Stimulated activated CD8-positive, alpha-beta memory T cell treated with anti-CD3 and anti-CD28 coated beads, Interleukin-15, amount 100 ng/mL, for 48 hours (primary cell): ENCODE measurements at places on chromosomes 5 and 9.

DNA sequence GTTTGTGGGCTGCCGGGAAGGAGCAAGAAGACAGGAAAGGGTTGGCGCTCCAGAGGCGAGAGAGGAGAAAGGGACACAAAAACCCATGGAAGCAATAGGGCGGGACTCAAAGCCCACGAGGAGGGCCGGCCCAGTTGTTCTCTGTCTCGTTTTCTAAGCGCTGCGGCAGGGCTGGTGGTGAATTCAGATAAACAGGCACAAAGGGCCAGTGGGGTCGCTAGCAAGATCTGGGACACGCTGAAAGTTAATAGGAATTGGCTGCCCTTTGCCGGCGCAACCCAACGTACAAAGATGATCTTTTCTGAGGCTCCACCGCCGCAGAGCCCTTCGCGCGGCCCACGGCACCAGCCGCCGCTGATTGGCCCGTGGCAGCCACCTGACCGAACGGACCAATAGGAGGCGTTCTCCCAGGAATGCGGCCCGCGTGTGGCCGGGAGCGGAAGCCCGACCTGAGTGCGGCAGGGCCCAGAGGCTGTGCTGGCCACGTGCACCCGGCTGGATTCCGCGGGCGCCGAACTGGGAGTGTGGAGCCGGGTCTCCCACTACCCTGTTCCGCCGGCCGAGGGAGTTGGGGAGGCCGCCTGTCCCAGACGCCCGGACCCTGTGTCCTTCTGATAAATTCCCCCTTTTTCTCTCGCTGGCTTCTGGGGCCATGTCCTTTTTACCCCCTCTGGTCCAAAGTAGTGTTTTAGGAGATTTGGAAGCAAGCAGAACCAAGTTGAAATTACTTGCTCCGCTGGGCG lies 16.8 kb upstream of the NSD1 start:
- peak; percentile 79 for DNase-seq

- DNase-seq = no peak
Measured at GRCh38 chr5:113527746-113528145, 14.3 kb downstream of the YTHDC2 start.

GRCh38 chr5:148457183-148457620 lies 73.4 kb downstream of the FBXO38 start:
- no peak for DNase-seq

DNA sequence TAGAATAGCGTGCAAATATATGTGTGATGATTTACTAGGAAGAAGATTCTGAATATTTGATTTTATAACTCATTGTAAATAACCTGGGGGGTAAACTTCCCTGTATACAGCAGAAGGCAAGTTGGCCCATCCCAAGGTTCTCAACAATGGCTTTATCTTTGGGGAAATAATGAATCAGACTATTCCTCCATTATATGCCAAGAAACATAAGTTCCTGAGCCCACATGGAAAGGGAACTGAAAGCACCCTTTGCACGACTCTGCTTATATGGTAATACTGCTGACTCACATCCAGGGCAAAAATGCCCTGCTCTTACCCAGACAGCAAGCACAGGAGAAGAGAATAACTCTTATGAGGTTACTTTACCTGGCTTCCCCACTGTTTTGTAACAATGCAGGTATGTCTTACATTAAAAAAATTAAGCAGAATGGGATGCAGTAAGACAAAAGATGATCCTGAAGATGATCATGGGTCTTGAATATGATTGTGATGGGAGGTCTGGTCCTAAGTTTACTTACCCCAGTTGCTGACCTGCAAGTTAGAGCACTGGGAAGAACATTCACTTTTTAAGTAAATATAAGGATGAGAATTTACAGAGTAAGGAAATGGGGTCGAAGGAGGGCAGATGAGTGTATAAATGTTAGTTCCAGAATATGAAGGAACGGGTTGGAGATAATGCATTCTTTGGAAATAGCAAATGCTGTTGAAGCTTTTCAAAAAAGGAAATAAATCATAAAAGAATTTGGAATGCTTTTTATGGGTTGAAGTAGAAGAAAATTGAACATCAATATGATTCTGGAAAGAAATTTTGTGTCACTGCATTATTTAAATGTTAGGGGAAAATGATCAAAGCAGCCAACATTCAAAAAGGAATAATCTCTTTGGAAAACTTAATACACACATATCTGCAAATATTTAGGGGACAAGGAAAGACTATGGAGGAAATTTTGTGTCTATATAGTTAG lies 428.4 kb upstream of the MPDZ start:
- DNase-seq = no peak

DNA sequence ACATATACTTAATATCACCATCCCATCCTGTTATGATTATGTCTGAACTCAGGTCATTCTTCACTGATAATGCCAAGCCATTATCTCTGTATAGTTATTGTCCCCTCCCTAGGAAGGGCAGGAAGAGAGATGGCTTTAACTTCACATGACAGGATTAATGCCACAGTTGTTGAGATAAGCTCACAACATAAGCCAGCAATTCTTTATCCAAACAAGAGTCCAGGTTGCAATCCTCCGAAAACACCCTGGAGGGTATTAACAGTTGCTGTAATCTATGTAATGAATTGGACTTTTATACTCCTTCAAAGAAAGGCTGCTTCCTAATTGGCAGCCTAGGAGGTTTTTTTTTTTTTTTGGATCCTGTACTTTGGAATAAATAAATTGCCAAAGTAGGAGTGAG lies 779.4 kb downstream of the SEMA5A start:
- no peak for DNase-seq

GRCh38 chr9:129412814-129413536 lies 207.9 kb downstream of the C9orf50 start:
- DNase-seq = peak; percentile 11

DNA sequence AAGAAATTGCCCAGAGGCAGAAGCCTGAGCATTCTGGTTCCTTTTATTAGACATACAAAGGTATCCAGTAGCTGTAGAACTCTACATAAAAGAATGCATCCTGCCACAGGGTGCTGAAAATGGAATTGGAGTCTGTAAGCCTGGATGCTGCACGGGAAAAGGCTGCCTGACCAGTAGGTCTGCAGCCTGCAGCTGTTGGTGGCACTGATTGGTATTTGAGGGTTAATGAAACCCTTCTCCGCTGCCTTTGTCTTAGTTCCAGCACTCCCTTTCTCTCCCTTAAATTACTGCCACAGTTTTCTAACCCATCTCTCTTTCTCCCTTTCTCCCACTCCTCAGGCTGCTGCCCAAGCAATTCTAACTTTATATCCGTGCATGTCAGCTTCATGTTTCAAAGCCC lies 64.7 kb downstream of the BRINP1 start:
- no peak for DNase-seq

DNA sequence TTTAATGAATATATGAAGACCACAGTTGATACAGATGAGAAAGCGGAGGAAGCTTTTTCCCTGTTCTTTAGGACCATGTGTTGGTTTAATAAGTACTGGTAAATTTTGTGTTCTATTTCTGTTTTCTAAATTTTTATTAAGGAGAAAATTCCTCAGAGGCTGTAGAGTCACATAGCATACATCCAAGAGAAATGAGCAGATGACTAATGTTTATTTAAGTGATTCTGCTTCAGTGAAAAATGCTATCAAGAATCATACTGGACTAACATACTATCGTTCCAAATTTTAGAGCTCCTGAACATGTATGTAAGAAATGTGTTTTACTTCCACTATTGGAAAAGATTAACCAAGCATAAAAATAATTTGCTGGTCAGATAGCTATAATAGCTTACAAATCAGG lies 115.0 kb downstream of the KIAA1958 start:
- DNase-seq = no peak

DNA sequence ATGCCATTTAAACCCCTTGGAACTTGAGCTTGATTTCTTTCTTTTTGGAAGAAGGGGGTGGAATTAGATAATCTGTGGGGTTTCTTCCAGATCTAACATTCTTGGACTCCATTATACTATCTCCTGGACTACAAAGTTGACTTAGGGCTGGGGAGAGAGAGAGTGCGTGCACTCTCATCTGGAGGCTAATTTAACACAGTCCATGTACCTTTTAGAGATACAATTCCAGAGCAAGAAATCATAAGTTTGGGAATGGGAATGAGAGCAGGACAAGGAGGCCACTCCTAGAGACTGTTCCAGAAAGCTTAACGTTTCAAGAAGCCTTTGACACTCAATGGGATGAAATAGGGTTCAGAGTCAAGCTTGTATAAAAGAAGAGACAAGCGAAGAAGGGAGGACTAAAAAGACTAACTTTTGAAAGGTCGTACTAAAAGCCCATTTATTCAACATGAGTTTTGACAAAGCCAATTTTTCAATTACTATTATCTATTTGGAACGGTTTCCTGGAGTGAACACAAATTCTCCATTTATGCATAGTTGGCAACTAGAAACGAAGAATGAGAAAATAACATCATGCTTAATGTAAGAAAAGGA lies 83.4 kb downstream of the ACTL7B start:
- no peak for DNase-seq

- no peak for DNase-seq
Measured at GRCh38 chr9:110622368-110622767, 42.8 kb upstream of the SVEP1 start.

DNA sequence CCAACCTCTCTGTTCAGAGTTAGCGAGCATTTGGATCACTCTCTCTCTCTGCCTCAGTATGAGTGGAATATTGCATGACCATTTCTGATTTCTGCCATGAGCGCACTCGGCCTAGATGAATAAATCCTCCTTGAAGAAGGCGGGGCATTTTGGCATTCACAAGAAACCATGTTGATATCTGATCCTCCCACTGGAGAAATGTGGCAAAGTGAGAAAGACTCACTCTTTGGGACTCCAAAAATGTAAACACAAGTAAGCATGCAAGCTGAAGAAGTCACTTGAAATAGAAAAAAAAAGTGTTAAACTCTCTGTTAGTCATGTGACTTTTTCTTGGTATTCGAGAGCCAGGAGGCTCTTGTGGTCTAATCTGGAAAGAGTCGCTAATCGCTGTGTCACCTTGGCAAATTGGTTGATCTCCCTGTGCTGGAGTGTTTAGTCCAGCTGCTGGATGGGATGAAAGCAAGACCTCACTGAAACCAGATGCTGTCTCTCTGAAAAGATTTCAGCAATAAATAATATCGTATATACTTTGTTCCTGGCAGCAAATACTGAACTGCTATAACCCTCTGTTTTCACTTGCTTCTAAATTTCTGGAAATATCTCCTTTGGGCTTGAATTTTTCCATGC lies 95.5 kb downstream of the GHR start:
- DNase-seq = no peak

- no peak for DNase-seq
Measured at GRCh38 chr5:10859393-10860195, 98.6 kb upstream of the DAP start.

GRCh38 chr5:30574761-30575160 lies 618.7 kb upstream of the CDH6 start:
- no peak for DNase-seq

- no peak for DNase-seq
Measured at GRCh38 chr5:6686915-6687409, 26.3 kb upstream of the TENT4A start.

GRCh38 chr5:94788527-94788926 lies 170.1 kb downstream of the SLF1 start:
- no peak for DNase-seq

- DNase-seq = no peak
Measured at GRCh38 chr5:167796672-167797071, 494.8 kb upstream of the WWC1 start.

- DNase-seq = no peak
Measured at GRCh38 chr5:59260200-59260599, 633.3 kb downstream of the PDE4D start.

GRCh38 chr9:78462611-78463010 lies 165.7 kb downstream of the PSAT1 start:
- DNase-seq = no peak

GRCh38 chr9:18404434-18405029 lies 69.4 kb upstream of the ADAMTSL1 start:
- DNase-seq = no peak

- no peak for DNase-seq
Measured at GRCh38 chr5:146662229-146662628, 146.2 kb upstream of the GPR151 start.

DNA sequence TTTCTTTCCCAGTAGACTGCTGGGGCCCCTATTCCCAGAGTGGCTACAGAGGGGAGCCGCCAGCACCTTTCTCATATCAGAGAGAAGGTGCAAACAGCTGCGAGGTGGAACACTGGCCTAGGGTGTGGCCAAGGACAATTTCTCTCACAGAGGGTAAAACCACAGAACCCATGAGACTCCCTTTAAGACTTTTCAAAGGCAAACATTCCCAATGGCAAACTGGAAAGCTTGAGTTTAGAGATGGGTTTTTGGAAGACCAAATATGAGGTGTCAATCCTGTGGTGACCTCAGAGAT lies 335.1 kb upstream of the PIK3R1 start:
- DNase-seq = no peak

DNA sequence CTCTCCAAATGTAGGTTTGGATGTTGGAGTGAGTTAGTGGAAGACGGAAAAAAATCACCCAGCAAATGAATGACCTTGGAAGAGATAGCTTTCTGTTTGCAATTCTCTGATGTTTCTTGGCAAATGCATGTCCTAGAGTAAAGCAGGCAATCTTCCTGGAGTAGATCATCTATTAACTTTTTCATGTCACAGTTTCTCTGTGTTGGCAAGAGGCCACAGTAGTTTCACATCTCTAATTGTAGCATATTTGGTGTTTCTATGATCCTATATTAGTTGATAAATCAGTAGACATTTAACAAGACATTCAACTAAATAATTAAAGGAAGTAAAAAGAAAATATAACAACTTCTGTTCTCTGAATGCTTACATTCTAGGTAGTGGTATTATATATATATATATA lies 138.2 kb upstream of the MINAR2 start:
- DNase-seq = no peak

- no peak for DNase-seq
Measured at GRCh38 chr5:150511578-150512367, 3.8 kb downstream of the NDST1 start.

DNA sequence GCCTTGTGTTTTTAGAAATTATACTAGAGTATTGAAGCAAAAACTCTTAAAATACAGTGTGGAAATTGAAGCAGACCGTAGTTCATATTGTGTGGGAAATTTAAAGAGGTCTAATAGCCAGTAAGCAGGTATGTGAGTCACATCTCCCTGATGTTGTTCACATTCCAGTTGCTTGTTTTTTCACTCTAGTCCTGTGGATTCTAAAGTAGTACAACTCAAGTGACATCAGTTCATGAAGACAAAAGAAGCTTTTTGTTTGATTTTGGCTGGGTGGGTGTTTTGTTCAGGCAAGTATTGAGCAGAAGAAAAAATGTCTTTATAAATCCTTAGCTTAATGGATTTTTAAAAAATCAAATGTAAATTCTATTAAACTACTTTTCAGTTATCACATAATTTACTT lies 216.2 kb downstream of the MAN2A1 start:
- no peak for DNase-seq

DNA sequence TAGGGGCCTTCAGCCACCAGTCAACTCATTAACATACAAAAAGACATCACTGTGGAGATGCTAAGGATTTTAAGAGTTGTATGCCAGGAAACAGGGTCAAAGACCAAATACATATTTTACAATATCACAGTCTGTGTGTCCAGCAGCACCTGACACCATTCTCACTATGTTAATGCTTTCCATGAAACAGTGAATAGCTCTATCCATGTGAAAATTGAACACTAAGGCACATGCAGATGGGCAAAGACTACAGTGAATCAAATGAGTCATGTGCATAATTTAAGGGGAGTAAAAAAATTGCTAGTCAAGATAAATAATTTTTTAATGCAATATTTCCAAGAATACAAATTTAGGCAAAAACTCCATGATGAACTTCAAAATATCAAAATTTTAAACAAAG lies 7.6 kb upstream of the SPATA31E1 start:
- no peak for DNase-seq

- DNase-seq = no peak
Measured at GRCh38 chr9:26801772-26802171, 90.8 kb downstream of the CAAP1 start.
